ENCODE measurements at places on chromosomes 16 and 17.

- no peak for DNase-seq
Observed at GRCh38 chr16:12321311-12321842, 344.8 kb downstream of the SNX29 start.

DNA sequence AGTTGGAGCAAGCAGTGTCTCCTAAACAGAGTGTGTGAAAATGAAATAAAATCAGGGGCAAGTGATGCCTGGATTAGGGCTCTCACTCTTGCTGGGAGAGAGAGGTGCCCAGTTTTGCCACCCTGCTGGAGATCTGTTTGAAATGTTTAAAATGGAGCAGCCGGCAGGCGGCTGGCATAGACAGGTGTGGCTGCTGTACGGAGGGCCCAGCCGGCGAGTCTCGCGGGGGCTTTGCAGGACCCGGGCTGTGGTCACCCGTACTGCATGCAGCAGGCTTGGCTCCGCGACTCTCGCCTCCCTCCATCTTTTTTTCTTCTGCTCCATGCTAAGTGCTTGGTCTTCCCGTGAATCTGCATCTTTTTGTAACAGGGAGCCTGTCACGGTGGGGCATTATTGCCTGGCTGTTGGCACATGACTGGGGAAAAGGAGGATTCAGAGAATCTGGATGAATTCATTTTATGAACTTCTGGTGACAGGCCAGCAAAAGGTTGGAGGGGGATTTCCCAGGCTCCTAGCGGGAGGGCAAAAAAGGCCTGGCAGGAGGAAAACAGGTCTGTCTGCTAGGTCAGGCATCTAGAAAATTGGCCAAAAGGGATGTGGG is 1.8 kb downstream of the ZNRF1 start:
- no peak for DNase-seq

DNA sequence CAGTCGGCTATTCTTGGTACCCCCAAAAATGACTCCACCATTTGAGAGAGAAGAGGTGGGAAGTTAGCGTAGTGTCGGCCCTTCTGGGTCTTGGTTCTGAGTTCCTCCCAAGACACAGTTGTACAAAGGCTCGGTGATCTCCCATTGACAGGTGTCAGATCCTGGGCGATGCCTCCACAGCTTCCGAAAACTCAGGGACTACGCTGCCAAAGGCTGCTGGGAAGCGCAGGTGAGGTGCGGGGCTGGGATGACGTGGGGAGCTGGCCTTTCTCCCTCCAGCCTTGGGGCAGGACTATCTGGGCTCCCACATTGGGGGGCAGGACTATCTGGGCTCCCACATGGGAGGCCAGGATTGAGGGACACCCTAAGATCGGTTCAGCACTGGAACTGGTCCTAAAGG is 10.4 kb downstream of the CCNF start:
- DNase-seq: no peak

DNA sequence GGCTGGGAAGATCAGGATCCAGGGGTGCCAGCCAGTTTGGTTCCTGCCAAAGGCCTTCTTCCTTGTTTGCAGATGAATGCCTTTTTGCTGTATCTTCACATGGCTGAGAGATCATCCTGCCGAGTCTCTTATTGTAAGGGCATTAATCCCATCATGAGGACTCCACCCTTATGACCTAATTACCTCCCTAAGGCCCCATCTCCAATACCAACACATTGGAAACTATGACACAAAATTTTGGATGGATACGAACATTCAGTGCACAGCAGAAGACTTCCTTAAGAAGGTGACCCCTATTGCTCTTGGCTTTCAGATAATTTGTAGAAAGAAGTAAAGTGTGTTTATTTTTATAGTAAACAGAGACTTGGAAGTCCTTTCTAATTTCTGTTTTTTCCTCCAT is 1164.7 kb upstream of the CDH8 start:
- no peak for DNase-seq

DNA sequence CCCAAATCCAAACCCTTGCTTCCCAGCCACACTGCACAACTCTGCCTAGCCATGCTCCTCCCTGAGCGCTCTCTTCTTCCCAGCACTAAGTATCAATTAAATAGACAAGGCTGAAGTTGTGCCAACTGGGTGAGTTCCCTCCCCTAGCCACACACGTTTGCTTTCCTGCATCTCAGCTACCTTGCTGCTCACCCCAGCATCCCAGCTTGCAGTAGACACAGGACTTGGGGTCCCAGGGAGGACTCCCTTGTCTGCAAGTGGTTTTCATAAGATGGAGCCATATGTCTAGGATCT is 4.9 kb downstream of the CCDC182 start:
- DNase-seq: no peak

- peak; percentile 26 for DNase-seq
Observed at GRCh38 chr16:79628501-79628975, 28.0 kb upstream of the MAF start.

- DNase-seq: no peak
Observed at GRCh38 chr17:7191571-7192270, 12.6 kb upstream of the ASGR1 start.

- no peak for DNase-seq
Observed at GRCh38 chr16:19771796-19772195, 53.7 kb downstream of the IQCK start.

DNA sequence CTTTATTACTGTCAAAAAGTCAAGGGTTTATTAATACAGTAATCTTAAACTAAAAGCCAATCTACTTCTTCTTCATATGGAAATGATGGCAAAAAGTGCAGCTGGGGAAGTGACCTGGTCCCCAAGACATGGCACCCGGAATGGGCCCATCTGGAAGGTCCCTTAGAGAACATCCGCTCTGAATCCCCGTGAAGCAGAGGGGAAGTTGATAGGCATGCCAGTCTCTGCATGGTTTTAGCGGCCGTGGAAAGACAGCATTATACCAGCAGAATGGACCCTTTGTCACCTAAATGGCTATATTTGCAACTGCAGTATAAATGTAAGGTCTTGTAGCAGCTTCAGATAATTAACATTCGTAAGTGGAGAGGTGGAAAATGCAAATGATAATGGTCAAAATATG is 32.4 kb downstream of the COTL1 start:
- DNase-seq: no peak

- no peak for DNase-seq
Observed at GRCh38 chr16:11431915-11432465, 86.7 kb downstream of the RMI2 start.

- DNase-seq: no peak
Observed at GRCh38 chr17:65662196-65662595, 100.7 kb upstream of the AXIN2 start.

DNA sequence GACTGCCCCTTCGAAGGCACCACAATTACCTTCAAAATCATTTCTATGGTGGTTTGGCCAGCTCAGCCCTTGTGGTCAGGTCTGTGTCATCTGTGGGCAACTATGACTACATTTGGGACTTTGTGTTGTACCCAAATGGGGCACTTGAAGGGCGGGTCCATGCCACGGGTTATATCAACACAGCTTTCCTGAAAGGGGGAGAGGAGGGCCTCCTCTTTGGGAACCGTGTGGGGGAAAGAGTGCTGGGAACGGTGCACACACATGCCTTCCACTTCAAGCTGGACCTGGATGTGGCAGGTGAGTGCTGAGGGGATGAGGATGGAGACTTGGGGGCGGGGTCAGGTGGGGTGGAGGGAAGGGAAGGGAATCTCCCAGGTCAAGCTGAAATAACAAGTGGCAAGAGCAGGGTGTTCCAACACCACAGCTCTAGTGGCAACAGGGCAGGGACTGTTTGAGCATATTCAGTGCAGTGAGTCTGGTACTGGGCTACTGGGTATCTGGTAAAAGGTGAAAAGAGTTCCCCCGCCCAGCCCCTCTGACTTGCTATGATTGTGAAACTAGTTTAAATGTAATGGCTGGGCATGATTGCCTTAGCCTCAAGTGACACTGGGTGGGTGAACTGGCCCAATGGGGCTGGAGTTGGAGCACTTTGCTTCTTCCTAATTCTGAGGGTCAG is 1.7 kb downstream of the AOC2 start:
- no peak for DNase-seq

- no peak for DNase-seq
Observed at GRCh38 chr17:65588181-65588808, 26.8 kb upstream of the AXIN2 start.

- no peak for DNase-seq
Observed at GRCh38 chr17:52419229-52419641, 260.7 kb upstream of the CA10 start.

GRCh38 chr16:3025032-3026002 is 1.5 kb downstream of the THOC6 start:
- DNase-seq: no peak

- DNase-seq: no peak
Observed at GRCh38 chr17:74779501-74779900, 3.4 kb upstream of the NAT9 start.

DNA sequence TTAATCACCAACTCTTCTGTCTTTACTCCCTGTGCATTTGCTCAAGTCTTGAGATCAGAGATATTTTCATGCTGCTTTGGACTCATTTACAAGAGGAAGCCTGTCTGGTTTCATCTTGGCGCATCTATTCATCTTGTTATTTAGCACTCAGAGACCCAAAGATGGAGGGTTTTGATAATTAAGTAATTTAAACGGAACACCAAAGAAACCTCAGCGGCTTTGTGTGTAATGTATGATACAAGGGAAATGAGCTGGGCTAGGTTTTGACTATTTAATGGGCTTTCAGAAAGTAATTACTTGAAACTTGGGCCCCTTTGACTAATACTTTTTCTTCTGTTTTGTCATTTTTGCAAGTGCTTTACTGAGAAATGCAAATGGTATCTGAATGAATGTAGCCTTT is 66.2 kb upstream of the CACNG3 start:
- DNase-seq: no peak

- DNase-seq: no peak
Observed at GRCh38 chr17:17763734-17764133, 73.1 kb downstream of the SREBF1 start.

DNA sequence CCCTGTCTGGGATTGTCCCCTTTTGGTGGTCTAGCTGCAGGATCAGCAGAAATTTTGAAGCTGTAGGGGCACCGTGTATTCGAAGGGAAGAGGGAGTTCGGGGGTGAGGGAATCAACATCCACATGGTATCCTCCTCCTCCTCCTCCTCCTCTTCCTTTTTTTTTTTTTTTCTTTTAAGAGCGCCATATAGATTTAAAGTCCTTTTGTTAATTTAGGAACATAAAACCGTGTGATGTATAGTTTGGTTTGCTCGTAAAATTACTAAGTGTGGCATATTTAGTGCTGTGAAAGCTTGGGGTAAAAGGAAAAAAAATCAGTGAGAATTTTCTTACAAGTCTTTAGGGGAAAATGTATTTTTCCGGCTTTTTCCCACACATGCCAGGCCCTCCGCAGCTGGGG is 50.1 kb upstream of the GSE1 start:
- DNase-seq: no peak

DNA sequence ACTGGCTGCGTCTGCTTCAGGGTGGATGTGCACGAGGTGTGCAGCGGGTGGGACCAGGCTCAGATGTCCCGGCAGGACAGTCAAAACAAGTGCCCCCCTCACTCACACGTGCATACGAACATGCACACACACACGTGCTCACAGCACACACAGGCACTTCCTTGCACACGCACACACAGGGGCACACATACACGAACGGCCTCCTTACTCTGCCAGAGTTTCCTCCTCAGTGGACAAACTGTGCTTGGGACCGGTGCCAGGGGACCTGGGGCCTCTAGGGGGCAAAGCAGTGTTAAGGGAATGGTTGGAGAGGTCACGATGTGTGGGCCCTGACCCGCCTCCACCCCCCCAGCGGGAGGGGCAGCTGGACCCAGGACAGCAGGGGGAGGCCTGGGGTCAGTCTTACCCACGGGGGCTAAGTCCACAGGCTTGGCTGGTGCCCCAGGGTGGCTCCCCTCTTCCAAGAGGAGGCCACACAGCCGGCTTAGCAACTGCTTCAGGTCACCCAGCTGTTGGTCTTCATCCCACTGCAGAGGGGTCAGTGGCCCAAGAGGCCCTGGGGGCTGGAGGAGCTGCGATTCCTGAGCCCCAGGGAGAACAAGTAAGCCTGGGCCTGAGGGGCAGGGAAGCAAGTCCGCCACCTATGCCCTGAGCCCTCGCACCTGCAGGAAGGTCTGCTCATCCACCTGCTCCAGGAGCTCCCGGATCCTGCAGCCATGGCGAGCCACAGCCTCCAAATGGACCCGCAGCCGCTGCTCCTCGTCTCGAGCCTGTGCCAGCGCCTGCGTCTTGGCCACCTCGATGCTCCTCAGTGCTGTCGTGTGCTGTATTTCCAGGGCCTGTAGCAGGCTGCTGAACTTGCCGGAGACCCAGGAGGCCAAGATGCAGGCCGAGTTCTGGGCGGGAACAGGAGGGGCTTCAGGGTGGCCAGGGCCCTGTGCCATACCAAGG is 4.9 kb downstream of the TRIM65 start:
- no peak for DNase-seq

DNA sequence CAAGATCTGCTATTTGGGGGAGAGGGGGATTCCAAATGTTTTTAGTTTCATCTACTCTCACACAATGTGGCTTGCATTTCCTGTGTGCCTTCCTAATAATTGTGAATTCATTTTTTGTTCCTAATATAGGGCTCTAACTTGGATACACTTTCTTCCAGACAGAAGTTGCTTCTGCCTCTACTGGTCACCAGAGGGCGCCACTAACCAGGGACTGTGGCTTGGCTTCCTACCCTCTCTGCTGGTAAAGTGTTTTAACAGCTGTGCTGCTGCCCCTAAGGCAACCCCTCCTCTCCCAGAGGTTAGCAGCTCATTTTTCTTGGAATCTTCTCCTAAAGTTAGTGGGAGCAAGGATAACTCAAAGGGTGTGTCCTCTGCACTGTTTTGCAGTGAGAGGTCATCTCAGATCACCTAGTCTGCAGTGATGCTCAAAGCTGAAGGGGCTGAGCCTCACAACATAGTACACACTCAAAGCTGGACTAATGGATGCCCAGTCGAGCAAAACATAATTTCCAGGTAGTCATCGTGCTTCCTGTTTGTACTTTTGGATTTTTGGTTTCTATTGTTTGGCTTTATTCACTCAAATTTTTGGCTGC is 5.0 kb upstream of the PRSS54 start:
- DNase-seq: no peak

DNA sequence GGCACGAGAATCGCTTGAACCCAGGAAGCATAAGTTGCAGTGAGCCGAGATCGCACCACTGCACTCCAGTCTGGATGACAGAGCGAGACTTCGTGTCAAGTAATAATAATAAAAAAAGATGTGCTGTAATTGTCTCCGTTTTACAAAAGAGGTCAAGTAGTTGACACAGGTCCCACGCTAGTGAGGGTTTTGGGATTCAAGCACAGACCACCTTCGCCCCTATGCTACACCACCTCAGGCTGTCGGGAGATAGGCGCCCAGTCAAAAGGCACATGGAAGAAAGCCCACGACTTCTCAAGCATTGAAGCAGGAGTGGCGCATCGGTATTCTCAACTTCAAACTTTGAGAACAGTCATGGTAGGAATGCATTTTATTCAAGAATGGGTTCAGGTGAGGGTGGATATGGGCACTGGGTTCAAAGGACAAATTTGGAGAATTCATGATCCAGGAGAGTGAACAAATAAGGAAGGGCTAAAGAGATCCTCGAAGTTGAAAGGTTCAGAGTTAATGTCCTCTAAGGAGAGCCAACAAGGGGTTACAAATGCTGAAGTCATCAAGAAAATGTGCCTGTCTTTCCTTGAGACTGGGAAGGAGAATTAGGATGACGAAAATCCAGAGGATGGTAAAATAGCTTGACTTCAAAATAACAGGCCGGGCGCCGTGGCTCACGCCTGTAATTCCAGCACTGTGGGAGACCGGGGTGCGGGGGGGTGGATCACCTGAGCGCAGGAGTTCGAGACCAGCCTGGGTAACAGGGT is 1.4 kb upstream of the AMZ2 start:
- no peak for DNase-seq

GRCh38 chr17:13268791-13269595 is 251.2 kb upstream of the ELAC2 start:
- no peak for DNase-seq

- DNase-seq: no peak
Observed at GRCh38 chr16:88530051-88530857, 39.9 kb upstream of the ZC3H18 start.

GRCh38 chr16:30992931-30993816 is 8.2 kb downstream of the HSD3B7 start:
- DNase-seq: no peak

All from activated T-cell treated with anti-CD3 and anti-CD28 coated beads for 4 hours (primary cell).